ENCODE measurements at places on chromosomes 2 and 18.

DNA sequence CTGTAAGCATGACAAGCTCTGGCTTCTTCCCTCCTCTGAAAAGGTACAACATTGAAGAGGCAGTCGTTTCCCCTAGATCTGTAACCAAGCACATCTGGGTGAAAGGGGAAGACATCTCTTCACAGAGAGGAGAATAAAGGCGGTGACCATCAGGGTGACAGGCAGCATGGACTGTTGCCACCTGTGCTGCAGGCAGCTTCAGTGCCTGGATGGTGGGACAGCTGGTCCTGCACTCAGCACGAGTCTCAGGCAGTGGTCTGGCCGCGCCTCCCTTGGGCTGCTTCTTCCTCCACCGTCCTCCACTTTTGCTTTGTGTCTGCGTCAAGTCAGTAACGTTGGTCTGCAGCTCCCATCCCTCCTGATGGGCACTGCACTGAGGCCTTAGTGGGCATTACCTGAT lies 264.4 kb downstream of the NEDD4L start:
- DNase-seq, result no peak

DNA sequence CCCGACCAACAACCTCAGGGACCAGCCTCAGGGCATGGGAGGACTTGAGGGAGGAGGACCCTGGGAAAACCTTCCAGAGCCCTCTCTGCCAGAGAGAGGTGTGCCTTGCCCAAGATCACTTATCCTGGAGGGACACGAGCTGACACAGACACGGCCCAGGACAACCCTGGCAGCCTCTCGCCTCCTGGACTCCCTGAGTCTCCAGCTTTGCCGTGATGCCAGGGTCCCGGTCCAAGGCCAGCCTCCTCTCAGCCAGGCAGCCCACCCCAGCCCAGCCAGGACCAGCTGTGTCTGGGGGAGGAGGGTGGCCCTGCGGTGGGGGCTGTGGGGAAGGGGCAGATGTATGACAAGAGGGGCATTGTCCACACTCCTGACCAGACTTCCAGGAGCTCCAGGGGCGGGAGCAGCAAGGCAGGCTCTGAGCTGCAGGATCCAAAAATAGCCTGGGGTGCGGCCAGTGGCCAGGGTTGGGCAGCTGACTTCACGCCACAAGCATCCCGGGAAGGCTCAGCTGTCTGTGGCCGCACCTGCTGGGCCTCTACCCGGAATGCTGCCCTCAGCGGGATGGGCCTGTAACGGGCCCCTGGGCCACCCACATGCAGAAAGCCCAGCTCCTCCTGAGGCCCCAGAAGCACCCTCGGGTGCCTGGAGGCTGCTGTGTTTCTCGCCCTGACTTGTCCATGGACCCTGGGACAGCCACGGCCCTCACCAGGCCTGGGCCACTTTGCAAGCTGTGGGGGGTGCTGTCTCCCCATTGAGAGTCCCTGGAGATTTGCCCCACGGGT lies 65.5 kb upstream of the GPC1 start:
- peak; percentile 20 for DNase-seq

DNA sequence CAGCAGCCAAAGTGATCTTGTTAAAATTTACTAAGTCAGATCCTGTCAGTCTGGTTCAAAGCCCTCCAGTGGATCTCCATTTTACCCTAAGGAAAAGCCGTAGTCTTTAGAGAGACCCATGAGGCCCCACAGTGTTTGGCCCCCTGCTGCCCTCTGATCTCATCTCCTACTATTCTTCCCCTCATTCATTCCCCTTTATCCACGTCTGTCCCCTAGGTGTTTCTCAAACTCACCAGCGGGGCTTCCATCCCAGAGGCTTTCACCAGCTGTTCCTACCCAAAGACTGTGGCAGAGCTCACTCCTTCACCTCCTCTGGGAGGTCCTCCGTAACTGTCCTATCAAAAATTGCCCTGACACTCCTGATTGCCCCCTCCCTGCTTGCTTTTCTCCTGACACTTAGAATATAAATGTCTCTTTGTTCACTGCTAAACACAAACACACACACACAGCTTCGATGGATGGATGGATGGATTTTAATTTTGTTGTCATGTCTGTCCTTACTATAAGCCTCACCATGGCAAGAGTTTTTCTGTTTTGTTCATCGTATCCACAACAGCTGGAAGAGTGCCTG lies 26.1 kb downstream of the LIMS1 start:
- peak; percentile 18 for DNase-seq

- no peak for DNase-seq
Measured at GRCh38 chr2:86025976-86026743, 79.5 kb downstream of the POLR1A start.

DNA sequence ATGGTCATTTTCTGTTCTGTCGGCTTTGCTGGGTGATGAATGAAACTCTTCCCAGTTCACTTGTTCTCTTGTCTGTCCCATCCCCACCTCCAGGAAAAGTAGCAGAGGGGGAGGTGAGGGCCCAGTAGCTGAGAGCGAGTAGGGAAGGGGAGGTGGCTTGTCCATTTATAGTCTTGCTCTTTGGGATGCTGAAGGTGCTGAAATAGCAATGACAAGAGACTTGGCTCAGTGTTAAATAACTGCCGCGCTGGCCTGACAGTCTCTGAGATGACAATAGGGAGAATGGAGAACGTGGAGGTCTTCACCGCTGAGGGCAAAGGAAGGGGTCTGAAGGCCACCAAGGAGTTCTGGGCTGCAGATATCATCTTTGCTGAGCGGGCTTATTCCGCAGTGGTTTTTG lies at the start of gene SMYD1:
TSS of gene SMYD1 (plus strand) at position 228 of the 400 bp plus-strand sequence. CDS start at position 268, 40 bp downstream.
- no peak for DNase-seq

GRCh38 chr2:23926290-23926749 lies 603 bp downstream of the ATAD2B start:
- peak; percentile 22 for DNase-seq

GRCh38 chr2:235511187-235511661 lies 17.4 kb downstream of the AGAP1 start:
- no peak for DNase-seq

GRCh38 chr18:23237524-23238151 lies 102.4 kb downstream of the CABLES1 start:
- DNase-seq, result no peak

DNA sequence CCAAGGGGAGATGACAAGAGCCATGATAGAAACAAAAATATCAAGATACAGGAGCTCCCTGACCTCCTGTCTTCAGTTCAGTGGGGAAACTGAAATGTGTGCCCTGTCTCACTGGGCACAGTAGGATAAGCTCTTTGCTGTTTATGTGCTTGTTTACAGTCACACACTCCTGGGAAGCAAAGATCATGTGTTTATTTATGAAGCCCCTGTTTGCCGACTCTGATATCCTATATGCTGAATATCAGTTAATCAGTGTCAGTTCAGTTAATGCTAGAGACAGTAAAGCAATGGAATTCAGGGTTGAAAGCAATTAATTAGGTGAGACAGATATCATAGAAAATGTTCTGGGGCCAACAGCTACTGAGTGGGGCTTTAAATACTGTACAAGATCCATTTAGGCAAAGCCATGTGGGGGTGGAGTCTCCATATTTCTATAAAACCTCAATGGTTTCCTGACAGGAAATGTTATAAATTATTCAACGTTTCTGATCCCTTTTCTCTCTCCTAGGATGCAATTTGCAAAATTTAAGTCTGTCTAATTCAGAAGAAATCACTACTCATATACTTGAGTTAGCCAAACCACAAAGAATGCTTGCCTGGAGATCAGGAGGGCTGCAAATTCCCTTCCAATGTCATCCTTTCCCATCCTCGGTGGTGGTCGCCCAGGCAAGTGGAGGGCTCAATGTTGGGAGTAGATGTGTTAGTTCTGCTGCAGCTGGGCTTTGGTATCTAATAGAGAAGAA lies 551.3 kb downstream of the CMPK2 start:
- no peak for DNase-seq

DNA sequence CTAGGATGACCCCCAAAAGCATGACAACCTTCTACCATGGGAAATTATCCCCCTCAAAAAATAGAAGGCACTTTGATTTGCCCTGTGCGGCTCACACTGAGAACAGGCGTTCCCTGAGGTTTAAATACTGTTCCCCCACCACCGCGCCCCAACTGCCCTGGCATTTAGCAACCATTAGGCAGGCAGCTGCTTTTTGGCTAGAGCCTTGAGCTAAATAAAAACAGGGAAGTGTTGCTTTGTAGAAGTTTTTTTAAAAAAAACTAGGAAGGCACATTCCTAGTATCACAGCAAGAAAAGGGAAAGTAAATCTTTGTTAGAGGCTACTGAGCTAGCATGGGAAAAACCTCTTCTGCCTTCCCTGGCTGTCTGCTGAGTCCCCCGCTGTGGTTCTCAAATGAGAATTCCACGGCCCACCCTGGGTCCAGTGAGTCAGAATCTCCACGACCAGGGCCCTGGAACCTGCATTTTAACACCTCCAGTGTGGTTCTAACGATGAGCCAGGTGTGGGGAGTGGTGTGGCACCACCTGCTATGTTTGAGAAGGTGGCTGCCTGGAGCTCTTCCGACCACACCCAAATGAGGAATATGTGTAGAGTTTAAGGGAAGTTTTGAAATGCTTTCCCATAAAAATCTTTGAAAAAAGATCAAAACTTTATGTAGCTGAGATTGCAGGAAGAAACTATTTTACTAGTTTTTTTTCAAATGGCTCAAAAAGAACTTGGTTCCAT lies 66.4 kb downstream of the VIT start:
- no peak for DNase-seq

- peak; percentile 41 for DNase-seq
Measured at GRCh38 chr2:100820523-100821254, 750 bp downstream of the NPAS2 start.

DNA sequence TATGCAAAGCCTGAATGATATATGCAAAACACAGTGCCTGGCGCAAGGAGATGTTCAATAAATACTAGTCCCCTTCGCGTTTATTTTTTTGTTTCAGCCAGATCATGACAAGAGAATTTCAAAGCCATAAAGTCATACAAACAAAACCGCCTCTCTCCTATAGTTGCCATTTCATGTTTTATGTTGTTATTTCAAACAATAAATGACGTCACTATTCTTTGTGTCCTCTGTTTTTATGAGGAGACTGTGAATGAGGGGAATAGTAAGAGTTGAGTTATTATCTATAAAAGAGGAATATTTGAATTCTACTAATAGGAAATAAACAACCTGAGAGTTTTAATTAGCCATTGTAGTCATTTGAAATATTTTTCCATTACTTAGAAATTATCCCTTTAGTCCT lies 464.5 kb downstream of the THSD7B start:
- no peak for DNase-seq

GRCh38 chr2:128169497-128169896 lies 78.5 kb downstream of the UGGT1 start:
- no peak for DNase-seq

DNA sequence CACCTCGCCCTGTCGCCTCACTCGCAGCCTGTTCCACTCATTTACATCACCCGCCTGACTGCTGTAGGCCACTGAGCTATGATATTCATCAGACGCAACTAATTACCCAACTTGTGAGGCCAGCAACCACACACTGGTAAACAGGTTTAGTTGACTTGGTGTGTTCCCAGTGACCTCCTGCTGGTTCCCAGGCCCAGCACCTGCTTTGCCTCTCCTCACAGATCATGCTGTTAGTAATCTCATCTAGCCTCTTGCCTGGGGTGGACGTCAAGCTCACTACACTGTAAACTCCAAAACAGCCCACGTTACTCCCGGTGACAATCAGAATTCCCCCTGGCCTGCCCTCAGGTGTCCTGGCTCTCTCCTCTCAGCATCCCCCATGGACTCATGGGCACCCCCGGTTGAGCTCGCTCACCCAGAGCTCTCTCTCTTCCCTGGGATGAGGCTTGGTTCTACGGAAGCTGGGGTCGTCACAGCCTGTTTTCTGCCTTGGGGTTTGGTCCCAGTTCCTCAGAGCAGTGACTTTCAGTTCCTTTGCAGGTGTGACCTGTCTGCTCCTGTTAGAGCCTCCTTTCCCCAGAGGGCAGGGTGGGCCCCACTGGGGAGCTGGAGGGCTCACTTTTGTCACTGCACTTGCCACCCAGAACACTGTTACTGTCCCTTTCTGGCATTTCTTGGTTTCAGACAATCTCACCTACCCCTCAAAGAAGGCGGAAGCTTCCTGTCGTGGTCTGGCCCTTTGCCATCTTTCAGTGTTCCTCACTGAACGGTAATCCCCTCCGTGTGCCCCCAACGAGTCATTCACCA lies 40.3 kb downstream of the INPP5D start:
- no peak for DNase-seq

GRCh38 chr2:155961641-155962040 lies 370.9 kb downstream of the NR4A2 start:
- peak; percentile 57 for DNase-seq

GRCh38 chr2:45190481-45190942 lies 181.3 kb upstream of the SIX2 start:
- no peak for DNase-seq

GRCh38 chr2:1848599-1848995 lies 104.3 kb upstream of the PXDN start:
- no peak for DNase-seq

GRCh38 chr2:52390651-52391050 lies 1358.7 kb upstream of the NRXN1 start:
- no peak for DNase-seq

DNA sequence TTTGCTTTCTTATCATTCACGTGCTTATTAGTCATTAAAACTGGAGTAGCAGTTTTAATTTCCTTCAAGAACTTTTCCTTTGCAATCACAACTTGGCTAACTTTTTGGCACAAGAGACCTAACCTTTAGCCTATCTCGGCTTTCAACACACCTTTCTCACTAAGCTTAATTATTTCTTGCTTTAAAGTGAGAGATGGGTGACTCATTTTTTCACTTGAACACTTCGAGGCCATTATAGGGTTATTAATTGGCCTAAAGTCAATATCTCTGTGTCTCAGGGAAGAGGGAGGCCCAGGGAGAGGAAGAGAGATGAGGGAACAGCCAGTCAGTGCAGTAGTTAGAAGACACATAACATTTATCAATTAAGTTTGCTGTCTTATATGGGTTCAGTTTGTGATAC lies 289.8 kb downstream of the RBM43 start:
- no peak for DNase-seq

- DNase-seq, result peak; percentile 67
Measured at GRCh38 chr2:180456801-180457200, 449.7 kb upstream of the CWC22 start.

- no peak for DNase-seq
Measured at GRCh38 chr18:24535527-24536295, 75.3 kb downstream of the HRH4 start.

DNA sequence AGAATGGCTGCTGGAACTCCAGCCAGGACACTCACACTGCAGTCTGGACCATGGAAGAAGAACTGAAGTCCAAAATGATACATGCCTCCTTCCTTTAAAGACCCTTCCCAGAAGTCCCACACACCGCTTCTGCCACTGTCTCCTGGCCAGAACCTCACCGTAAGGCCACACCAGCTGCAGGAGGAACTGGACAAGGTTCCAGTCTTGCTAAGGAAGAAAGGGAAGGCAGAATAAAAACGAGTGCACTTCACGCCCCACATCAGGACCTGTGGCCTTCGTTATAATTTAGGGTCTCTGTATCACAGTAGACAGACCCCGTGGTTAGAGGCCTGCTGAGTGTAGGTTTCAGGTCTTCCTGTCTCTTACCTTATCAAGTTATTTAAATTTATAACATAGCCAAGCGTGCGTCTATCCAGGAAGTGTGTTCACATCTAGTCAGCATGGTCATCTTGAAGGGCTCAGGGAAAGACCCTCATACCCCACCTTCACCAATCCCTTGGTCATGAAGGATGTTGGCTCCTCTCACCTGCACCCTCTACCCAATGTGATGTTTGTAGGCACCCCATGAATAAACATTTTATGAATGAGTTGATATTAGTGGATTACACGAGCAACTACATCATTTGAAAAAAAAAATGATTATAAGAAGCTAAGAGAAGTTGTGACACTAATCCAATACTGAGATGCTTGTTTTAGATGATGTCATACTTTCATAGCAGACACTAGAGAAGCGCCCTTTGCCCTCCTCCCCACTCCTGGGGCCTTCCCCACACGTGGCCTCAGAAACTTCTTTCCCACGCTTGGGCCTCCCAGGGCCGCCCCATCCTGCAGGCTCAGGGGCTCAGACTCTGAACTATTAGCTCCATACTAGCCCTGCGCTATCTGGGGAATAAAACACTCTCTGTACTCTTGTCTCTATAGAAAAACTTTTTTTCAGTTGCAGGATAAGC lies 157.6 kb downstream of the FAM210A start:
- no peak for DNase-seq
